SJSA1 (cell line): ENCODE measurements at places on chromosomes 7 and 10. TPM values are rescaled to one million over a fixed set of nuclear protein-coding genes. Genes with fewer than 3 reads are reported as not detected.

DNA sequence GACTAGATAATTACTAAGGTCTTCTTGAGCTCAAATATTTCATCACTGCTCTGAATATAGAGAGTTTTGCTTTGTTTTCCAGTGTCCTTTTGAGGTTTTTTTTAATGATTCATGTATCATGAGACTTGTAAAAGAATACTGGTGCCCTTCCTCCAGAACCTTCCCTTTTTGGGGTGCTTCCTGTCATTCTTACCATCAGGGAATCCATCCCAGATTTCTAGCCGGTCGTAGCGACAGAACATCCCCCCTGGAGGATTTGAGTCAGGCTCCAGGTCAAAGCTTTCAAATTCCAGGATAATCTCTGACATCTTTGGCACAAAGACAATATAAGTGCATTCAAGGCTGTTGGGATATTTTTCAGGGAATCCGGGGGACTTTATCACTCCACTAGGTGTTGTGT, 71.0 kb downstream of the NRP1 start:
- H3K4me3 ChIP-seq, result no peak overlapping the region
- DNase-seq, result no peak
- H3K27ac ChIP-seq, result peak overlapping the region; percentile 39
- H3K27me3 ChIP-seq, result no peaks in the 10 kb centered on the region

- no peaks in the 10 kb centered on the region for H3K36me3 ChIP-seq
- no peak overlapping the region for H3K4me3 ChIP-seq
- H3K27ac ChIP-seq, result no peak overlapping the region
- H3K4me1 ChIP-seq, result no peaks in the 10 kb centered on the region
- DNase-seq, result no peak
These were observed 15.9 kb downstream of the LAMB4 start for GRCh38 chr7:108114117-108114841.

GRCh38 chr10:52770904-52771303, 1.7 kb downstream of the MBL2 start:
- no peaks in the 10 kb centered on the region for H3K36me3 ChIP-seq
- 0 out of 2 replicates have a peak, but pooled peaks cover 5% of the 10 kb centered on the region for H3K27me3 ChIP-seq
- no peak overlapping the region for H3K27ac ChIP-seq
- no peak overlapping the region for H3K4me3 ChIP-seq

The PLEKHS1 gene
- total RNA-seq, result 0.03 TPM in 1 of 2 replicates, not detected in the other

The RELN gene
- 0.03 TPM in 1 of 2 replicates, not detected in the other for total RNA-seq

The PSTK gene
- 6.2 and 11.2 TPM in 2 replicates for total RNA-seq

- DNase-seq, result no peak
- no peak overlapping the region for H3K4me3 ChIP-seq
- H3K27ac ChIP-seq, result no peak overlapping the region
- peaks cover 13% of the 10 kb centered on the region for H3K4me1 ChIP-seq
- no peaks in the 10 kb centered on the region for H3K36me3 ChIP-seq
These were observed 365.2 kb upstream of the ZMIZ1 start for GRCh38 chr10:78703593-78703992.

The CHN2 gene
- 0.21 TPM in 1 of 2 replicates, not detected in the other for total RNA-seq

The WDFY4 gene
- total RNA-seq, result 0.16 TPM in 1 of 2 replicates, not detected in the other

DNA sequence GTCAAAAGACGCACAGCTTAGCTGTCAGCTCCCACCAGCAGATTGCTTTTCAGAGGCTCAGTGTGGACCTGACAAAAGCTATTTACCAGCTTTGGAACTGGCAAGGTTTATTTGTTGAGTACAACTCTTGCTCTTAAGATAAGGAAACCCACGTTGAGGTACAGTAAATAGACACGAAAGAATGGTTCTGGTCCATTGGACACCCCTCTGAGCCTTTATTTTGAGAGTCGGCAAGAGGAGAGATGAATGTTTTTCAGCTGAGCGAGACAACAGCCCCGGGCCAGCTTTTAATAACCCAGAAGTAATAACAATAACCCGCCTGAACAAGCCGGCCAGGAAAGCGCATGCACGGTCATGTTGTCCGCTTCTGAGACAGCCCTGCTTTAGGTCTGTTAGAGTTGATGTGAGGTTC, 49.0 kb downstream of the WNT2 start:
- H3K27ac ChIP-seq, result no peak overlapping the region
- DNase-seq, result no peak
- no peaks in the 10 kb centered on the region for H3K36me3 ChIP-seq
- no peak overlapping the region for H3K4me3 ChIP-seq

DNA sequence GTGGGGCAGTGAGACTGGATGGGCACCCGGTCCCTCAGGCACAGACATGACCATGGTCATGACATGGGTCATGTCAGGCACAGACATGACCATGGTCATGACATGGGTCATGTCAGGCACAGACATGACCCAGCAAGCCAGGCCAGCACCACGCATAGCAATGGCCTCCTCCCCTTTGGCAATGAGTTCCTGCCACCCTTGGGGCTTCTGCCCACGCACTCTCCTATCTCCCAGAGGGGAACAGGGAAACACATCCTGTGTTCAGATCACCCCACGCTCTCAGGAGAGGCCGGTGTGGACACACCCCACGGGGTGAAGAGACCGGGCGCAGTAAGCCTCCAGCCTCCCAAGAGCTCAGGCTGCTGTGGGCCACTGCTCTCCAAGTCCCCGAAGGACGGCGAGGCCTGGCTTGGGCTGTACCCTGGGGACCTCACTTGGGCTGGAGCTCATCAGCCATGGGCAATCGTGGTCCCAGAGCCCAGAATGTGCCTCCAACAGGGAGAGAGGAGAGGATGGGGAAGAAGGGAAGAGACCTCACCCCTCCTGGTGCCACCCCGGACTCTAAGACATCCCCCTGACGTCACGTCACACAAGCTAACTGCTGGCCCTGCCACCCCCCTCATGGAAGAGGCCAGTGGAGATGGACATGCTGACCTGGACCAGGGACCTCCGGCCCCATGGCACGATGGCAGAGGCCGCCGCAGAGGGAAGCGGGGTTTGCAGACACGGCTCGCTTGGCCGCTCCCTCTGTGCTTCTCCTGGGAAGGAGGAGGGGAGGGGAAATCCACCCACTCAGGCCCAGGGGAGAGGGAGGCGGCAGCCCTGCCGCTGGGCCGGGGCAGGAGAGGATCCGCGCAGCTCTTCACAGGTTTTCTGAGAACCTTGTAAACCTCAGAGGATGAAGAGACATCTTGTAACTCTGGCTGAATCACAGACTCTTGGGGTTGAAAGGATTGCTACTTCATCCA, 269.6 kb downstream of the ELFN1 start:
- no peak overlapping the region for H3K27ac ChIP-seq
- H3K36me3 ChIP-seq, result no peaks in the 10 kb centered on the region
- no peak overlapping the region for H3K4me3 ChIP-seq

GRCh38 chr10:68135922-68136792, 26.9 kb downstream of the MYPN start:
- peak; percentile 74 for DNase-seq
- H3K4me1 ChIP-seq, result peaks cover 45% of the 10 kb centered on the region
- H3K36me3 ChIP-seq, result no peaks in the 10 kb centered on the region
- no peaks in the 10 kb centered on the region for H3K27me3 ChIP-seq
- no peak overlapping the region; the same call in 1 of the 2 replicates for H3K4me3 ChIP-seq

The DPCD gene
- total RNA-seq, result 34.8 and 60.6 TPM in 2 replicates

The TEX47 gene
- total RNA-seq, result not detected in 2 replicates

The ZNF853 gene
- total RNA-seq, result 0.08 TPM in 1 of 2 replicates, not detected in the other

The C7orf33 gene
- total RNA-seq, result not detected in 2 replicates

The IL2RA gene
- 4.6 TPM in 1 of 2 replicates, not detected in the other for total RNA-seq

GRCh38 chr7:129848436-129848835, 104.3 kb downstream of the UBE2H start:
- no peak overlapping the region for H3K4me3 ChIP-seq
- peaks cover 32% of the 10 kb centered on the region for H3K4me1 ChIP-seq
- peaks cover 3% of the 10 kb centered on the region; the same call in 1 of the 2 replicates for H3K36me3 ChIP-seq

DNA sequence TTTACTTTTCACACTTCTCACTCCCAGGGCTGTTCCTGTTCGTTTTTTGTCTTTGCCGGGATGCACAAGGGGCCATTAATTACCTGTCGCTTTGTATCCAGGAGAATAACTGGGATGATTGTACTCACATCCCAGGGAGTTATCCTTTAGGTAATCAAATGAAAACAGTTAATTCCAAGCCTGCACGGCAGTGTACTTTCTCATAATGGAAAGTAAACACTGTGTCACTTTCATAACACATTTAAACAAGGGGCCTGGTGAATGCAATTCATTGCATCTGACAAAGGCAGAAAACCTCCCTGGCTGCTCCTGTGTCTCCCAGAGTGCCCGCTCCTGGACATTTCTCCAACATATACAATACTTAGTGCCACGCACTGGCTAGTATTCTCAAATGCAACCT, 138.7 kb upstream of the CELF2 start:
- H3K27ac ChIP-seq, result no peak overlapping the region
- no peak overlapping the region for H3K4me3 ChIP-seq
- no peaks in the 10 kb centered on the region for H3K36me3 ChIP-seq
- H3K27me3 ChIP-seq, result no peaks in the 10 kb centered on the region

The INMT gene
- total RNA-seq, result 0.08 and 0.19 TPM in 2 replicates

- no peak for DNase-seq
- H3K4me1 ChIP-seq, result no peaks in the 10 kb centered on the region
- H3K4me3 ChIP-seq, result no peak overlapping the region
- no peak overlapping the region for H3K27ac ChIP-seq
These were observed 176.4 kb downstream of the THSD7A start for GRCh38 chr7:11655642-11656041.

The CALML5 gene
- total RNA-seq, result not detected in 2 replicates

The FXYD4 gene
- not detected in 2 replicates for total RNA-seq

DNA sequence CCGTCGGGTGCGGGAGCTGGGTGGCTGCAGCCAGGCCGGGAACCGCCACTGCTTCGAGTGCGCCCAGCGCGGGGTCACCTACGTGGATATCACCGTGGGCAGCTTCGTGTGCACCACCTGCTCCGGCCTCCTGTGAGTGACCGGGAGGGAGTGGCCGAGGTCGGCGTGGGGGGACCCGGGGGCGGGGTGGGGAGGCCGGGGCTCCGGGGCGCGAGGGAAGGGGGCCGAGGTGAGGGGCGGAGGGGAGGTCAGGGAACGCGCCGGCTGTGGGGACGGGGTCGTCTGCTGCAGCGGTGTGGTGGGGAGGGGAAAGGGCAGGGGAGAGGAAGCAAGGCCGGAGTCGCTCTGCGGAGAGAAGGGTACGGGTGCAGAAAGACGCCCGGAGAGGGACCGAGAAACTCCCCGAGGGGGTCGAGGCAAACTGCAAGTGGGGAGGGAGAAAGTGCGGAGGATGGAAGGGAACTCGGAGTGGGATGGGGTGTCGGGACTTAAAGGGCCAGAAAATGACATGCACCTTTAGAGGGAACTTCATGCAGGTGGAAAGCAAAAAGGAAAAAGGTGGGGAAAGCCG, 518 bp downstream of the AGFG2 start:
- DNase-seq, result no peak
- no peak overlapping the region for H3K27ac ChIP-seq
- H3K4me1 ChIP-seq, result peaks cover 19% of the 10 kb centered on the region; the same call in 1 of the 2 replicates
- H3K36me3 ChIP-seq, result no peaks in the 10 kb centered on the region

DNA sequence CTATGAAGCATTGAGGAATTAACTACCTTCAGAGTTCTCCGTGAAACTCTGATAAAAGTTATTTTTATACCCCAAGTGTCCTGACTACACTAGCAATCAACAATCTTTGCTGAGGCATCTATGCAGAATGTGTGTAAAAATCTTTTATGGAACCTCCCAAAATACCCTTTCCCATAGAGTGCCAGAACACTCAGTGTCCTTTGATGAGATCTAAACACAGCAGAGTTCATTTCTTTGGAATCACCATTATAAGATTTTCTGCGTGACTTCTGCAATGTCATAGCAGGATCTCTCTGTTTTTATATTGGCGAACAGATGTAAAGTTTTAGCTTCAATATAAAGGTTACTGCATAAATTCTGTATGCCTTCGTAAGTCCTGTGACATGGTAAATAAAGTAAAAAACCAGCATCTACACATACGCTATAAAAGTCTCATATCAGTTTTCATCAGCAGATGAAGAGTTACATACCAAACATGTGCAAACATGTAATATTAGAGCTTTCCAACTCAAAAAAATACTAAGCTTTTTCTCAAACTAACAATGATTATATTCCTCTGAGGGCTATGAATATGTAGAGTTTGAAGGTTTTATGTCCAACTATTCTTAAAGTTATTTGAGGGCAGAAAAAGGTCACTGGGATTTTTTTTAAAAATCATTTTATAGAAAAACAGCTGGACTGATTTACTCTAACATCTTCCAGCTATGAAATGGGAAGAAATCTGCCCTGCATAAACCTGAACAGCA, 67.2 kb downstream of the SKIDA1 start:
- no peak overlapping the region for H3K4me3 ChIP-seq
- no peak overlapping the region for H3K27ac ChIP-seq
- no peaks in the 10 kb centered on the region for H3K4me1 ChIP-seq
- DNase-seq, result no peak
- H3K36me3 ChIP-seq, result no peaks in the 10 kb centered on the region
- H3K27me3 ChIP-seq, result no peaks in the 10 kb centered on the region

The AP1S1 gene
- total RNA-seq, result 98.4 and 119 TPM in 2 replicates

- no peaks in the 10 kb centered on the region; the same call in 1 of the 2 replicates for H3K27me3 ChIP-seq
- no peaks in the 10 kb centered on the region for H3K36me3 ChIP-seq
- no peak overlapping the region for H3K4me3 ChIP-seq
- H3K27ac ChIP-seq, result no peak overlapping the region
- no peaks in the 10 kb centered on the region for H3K4me1 ChIP-seq
These were observed 7.7 kb upstream of the GSTO1 start for GRCh38 chr10:104246976-104247375.

The EVX1 gene
- not detected in 2 replicates for total RNA-seq

The FFAR4 gene
- total RNA-seq, result not detected in 2 replicates
